ENCODE measurements at places on chromosomes 16 and 17. TPM values are rescaled to one million over a fixed set of nuclear protein-coding genes. Genes with fewer than 3 reads are reported as not detected.

GRCh38 chr17:65797101-65797500, 235.7 kb upstream of the AXIN2 start:
- H3K4me3 ChIP-seq, result no peak overlapping the region
- no peak overlapping the region for H3K27ac ChIP-seq
- no peaks in the 10 kb centered on the region for H3K36me3 ChIP-seq
- no peak for DNase-seq
- H3K4me1 ChIP-seq, result peaks cover 2% of the 10 kb centered on the region

- peak; percentile 60 for DNase-seq
- H3K4me1 ChIP-seq, result peaks cover 5% of the 10 kb centered on the region
- H3K4me3 ChIP-seq, result peak overlapping the region; percentile 81
- no peaks in the 10 kb centered on the region for H3K36me3 ChIP-seq
- H3K27me3 ChIP-seq, result no peaks in the 10 kb centered on the region
Measured at GRCh38 chr16:22189473-22190080, 16.5 kb upstream of the EEF2K start.

- no peaks in the 10 kb centered on the region for H3K4me1 ChIP-seq
- DNase-seq, result no peak
- no peaks in the 10 kb centered on the region for H3K36me3 ChIP-seq
- no peak overlapping the region for H3K4me3 ChIP-seq
Measured at GRCh38 chr16:59198487-59198886, 464.4 kb upstream of the GOT2 start.

- no peak for DNase-seq
- no peaks in the 10 kb centered on the region for H3K27me3 ChIP-seq
- no peaks in the 10 kb centered on the region for H3K36me3 ChIP-seq
- H3K4me1 ChIP-seq, result no peaks in the 10 kb centered on the region
Measured at GRCh38 chr17:15092762-15093161, 172.4 kb downstream of the PMP22 start.

EMP2 gene
- total RNA-seq, result 83.0 TPM

ITGAX gene
- 5.3 TPM for total RNA-seq

TMEM204 gene
- 23.7 TPM for total RNA-seq

TNFRSF17 gene
- total RNA-seq, result not detected
